ENCODE measurements at places on chromosomes 7 and 10.

DNA sequence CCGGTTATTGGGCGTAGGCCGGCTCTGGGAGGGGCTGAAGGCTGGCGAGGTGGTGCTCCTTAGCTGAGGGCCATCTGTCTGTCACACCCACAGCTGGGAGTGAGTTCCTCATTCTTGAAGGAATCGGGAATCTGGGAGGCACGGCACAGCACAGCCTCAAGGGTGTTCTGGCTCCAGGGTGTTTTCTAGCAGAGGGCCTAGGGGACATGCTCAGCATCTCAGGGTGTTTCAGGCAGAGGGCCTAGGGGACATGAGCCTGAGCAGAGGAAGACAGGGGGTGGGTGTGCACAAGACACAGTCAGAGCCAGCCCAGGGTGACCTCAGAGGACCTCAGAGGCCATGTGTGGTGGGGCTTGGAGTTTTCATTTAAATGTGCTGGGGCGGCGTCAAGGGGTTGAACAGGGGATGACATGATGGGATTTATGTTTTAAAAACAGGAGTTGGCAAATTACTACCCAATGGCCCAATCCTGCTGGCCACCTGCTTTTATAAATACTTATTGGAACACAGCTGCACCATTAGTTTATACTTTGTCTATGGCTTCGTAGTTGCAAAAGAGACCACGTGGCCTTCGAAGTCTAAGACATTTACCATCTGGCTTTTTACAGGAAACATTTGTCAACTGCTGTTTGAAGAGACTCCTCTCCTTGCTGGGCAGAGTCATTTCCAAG is 121.6 kb downstream of the PRKAG2 start:
- no peak for DNase-seq

DNA sequence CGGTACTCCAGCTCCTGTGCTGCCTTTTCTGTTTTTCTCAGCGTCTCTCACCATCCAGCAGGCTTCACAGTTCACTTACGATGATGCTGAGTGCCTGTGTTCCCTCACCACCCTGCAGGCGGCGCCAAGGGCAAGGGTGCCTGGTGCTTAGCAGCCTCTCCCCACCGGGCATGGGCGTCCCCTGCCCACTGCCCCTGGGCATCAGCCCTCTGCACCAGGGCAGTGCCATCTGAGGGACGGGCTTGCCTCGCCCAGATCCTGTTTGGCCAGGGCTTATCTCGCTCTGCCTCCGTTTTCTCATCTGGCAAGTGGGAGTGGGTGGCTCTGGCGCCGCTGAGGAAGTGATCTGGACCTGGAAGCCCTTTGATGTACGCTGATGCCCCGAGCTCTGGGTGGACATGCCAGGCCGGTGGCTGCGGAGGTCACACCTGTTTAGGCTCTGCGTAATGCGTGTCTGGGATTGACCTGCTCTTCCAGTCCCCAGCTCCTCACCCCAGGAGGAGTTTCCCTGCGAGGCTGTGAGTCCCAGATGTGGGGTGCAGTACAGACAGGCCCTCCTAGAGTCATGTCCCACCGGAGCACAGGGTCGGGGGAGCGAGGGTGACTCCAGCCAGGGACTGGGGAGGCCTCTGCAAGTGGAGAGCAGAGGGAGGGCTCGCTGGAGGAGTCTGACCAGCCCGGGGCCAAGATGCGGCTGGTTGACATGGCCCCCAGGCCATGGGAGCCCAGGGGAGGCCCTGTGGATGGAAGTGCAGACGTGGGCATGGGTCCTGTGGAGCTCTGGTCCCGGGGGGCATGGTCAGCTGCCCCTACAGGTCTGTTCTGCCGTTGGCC is 11.8 kb downstream of the TTYH3 start:
- no peak for DNase-seq

- DNase-seq: no peak
Measured at GRCh38 chr7:51665045-51665780, 348.6 kb upstream of the COBL start.

DNA sequence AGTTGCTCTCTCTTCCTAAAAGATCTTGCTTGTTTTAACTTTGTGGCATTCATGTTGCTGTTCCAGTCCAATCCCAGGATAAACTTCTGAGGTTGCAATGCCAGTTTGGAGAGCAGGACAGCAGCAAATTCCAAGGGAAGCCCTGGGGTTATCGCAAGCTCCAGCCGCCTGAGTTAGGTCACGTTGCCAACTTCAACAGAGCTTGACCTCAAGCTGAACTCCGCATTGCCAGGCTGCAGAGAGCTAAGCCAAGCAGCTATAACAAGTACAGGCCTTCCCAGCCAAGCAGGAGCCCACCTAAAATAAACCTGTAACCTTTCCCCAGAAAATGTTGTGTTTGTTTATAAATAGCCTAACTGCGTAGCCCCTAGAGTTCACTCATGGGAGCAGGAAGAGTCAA is 138.9 kb upstream of the LYZL1 start:
- DNase-seq: no peak

DNA sequence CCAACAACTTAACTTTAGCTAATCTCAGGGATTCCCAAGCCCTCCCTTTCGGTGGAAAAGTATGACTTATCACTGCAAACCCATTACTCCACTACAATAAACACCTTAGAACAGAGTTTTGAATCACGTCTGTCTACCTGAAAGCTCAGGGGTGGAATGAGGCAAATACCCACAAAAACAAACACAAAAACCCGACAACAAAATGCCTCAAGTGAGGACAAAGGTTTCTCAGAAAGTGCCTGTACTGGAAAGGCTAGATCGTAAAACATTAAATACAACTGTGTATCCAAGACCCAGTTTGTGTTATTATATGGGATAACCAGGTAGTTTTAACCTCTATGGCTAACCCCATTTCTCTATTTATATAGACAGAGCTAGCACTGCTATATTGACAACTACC is 26.0 kb downstream of the MKRN1 start:
- no peak for DNase-seq

DNA sequence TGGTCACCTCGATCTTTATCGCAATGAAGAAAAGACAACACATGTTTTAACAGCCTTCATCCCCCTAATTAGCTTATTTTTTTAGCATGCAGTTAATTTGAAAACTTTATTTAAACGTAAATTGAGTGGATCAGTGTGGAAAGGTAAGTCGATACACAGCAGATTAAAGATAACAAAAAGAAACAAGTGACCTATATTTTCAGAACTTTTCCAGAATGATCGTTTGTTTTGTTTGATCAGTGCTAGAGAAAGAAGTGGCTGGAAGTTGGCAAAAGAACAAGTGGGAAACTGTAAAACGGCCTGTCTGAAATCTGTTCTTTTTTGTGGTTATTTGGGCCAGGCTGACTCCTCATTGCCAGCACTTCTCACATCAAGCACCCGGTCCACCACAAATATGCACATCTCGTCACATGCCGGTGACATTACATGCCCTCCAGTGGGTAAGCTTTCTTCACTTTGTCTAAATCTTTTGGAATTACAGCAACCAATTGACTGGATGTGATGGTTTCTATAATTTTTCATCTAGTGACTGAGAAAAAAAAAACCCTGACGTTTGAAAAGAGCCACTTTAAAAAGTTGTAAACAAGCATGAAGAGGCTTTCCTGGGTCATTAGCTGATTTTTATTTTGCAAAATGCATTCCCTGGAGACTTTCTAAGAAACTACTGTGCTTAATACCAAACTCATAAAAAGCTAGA is 33.2 kb downstream of the C7orf33 start:
- DNase-seq: no peak

- DNase-seq: no peak
Measured at GRCh38 chr10:37780536-37780935, 76.9 kb downstream of the ZNF248 start.
